KBM-7 (cell line): ENCODE measurements at places on chromosomes 4 and X.

DNA sequence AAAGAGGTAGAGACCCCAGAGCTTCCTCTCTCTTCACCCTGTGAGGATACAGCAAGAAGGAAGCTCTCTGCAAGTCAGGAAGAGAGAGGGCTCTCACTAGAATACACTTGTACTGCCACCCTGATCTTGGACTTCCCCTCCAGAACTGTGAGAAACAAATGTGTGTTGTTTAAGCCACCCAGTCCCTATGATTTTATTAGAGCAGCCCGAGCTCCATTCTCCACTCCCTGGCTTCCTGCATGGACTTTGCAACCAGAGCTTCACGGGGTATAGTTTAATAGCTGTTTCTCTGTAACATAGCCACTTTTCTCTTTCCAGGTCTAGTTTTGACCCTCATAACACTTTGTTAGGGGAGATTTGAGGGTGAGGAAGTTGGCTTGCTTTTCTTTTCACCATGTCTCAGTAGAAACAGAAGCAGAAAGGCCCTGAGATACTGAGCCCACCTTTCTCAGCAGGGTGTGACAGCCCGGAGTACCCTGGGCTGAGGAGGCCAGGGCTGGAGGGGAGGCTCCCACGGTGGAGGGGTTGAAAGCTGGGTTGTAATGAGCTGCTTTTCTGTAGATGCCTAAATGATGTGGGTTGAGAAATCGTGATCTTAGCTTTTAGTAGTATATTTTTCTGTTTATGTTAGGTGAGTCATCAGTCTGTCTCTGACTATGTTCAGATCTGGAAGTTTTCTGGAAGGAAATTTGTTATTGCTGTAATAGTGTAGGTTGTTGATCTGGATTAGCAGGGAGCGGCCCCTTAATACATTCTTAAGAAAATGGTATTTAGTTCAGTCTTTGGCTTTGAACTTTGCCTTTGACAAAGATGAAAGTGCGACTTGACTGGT lies 118.6 kb downstream of the PTTG2 start:
- no peak for DNase-seq

- no peak for DNase-seq
These were observed 462.4 kb downstream of the TLL1 start for GRCh38 chr4:166335256-166335938.

- DNase-seq = no peak
These were observed 83.7 kb upstream of the DHRSX start for GRCh38 chrX:2584251-2585157.

DNA sequence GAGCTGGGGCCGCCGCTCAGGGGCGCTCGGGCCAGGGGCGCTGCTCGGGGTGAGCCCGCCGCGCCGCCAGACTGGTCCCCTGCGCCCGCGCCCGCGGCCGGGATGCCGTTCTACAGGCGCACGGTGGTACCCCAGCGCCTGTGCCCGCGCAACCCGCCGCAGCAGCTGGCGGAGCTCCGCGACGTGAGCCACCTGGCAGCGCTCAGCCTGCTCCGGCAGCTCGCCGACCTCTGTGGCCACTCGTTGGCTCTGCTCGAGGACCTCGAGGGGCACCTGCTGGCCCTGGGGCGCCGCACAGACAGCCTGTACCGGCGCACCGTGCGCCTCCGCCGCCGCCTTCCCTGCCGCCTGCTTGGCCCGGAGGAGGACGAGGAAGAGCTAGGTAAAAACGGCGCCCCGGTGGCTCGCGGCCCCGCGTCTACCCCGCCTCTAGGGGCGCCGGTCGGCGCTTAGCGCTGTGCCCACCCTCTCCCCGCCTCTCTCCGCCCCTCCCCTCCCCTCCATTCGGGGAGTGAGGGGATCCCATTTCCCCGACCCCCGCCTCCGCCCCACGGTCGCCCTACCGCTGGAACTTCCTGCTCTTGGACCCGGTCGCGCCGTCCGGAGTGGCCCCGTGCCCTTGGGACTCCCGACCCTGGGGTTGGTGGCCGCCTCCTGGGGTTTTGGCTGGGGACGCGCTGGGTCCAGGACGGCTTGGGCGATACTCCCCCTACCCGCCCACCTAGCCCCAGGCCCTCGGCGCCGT lies 513 bp downstream of the NHSL2 start:
- peak; percentile 60 for DNase-seq

GRCh38 chr4:60366661-60367060 lies 833.5 kb upstream of the ADGRL3 start:
- DNase-seq = no peak

GRCh38 chr4:71785959-71786358 lies 2.1 kb upstream of the GC start:
- DNase-seq = no peak

- no peak for DNase-seq
These were observed 801.0 kb upstream of the IGFBP7 start for GRCh38 chr4:57911203-57911602.
